Effector CD8-positive, alpha-beta T cell (primary cell): ENCODE measurements at places on chromosomes 4 and X.

- DNase-seq = no peak
Measured at GRCh38 chr4:153138736-153139135, 65.5 kb upstream of the TRIM2 start.

DNA sequence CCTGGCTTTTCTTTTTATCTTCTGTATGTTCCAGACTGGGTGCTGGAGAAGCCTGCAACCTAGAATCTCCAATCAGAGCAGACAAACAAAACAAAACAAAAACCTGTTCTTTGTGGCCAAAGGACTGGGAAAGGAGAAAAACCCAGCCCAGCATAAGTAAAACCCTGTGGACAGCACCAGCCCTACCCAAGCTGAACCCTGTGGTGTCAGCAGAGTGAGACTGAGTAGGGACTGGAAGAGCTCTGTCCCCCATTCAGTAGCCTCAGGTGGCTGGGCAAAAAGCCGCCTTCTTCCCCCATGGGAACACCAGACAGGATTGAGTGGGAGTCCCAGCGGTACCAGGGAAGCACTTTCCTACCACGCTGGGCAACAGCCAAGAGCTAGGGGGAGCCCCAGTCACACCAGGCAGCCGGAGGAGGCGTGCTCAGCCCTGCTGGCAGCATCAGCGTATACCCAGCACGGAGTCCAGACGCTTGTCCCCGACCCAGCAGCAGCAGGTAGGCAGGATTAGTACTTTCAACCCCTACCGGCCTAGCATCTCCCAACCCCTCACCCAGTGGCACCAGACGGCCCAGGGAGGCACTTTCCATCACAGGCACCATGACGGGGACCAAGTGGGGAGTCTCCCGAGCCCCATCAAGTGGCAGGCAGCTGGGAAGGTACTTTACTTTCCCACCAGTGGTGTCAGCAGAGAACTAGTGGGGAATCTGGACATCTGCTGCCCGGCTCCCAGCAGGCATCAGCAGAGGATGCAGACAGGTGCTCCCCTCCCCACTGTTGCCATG, 8.6 kb upstream of the JADE3 start:
- DNase-seq = peak; percentile 9

- no peak for DNase-seq
Measured at GRCh38 chrX:57821703-57822387, 88.4 kb downstream of the ZXDA start.

GRCh38 chr4:156949373-156949814, 22.2 kb downstream of the PDGFC start:
- no peak for DNase-seq

- DNase-seq = no peak
Measured at GRCh38 chr4:176592976-176593670, 199.6 kb downstream of the VEGFC start.

- DNase-seq = no peak
Measured at GRCh38 chr4:145781351-145781750, 101.4 kb downstream of the C4orf51 start.

GRCh38 chrX:136115904-136116297, 31.4 kb upstream of the FHL1 start:
- DNase-seq = no peak

GRCh38 chrX:23952984-23953907, 45.4 kb downstream of the CXorf58 start:
- no peak for DNase-seq

GRCh38 chr4:87054900-87055299, 120.1 kb downstream of the AFF1 start:
- no peak for DNase-seq

DNA sequence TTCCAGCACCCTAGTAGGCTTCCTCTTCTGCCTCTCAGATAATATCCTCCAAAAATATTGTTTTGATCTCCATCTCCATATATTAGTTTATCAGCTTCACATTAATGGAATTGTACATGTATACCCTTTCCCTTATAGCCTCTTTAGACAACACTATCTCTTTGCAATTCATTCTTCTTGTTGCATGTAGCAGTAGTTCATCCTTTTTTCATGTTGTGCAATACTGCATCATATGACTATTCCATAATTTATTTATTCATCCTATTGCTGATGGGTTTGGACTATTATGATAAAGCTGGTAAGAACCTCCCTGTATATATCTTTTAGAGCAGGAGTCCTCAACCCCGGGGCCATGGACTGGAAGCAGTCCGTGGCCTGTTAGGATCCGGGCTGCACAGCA, 148.2 kb upstream of the FAT1 start:
- no peak for DNase-seq

DNA sequence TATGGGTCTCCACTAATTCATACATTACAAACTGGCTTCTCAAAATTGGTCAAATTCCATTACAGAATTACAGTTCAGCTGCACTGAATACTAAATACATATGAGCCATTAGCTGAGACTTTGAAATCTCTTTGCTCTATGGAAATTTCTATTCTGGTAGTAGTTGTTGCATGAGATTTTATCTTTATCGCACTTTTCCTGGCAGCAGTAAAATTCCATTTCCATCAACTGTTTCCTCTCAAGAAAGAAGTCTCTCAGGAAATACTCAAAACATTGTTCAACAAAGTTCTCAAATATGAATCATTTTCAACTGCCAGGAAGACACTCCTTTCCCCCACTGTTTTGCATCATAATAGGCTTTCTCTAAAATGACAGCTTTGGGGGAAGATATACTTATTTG, 51.3 kb downstream of the ATP11C start:
- DNase-seq = no peak

- DNase-seq = no peak
Measured at GRCh38 chr4:183205709-183206108, 106.7 kb downstream of the WWC2 start.

DNA sequence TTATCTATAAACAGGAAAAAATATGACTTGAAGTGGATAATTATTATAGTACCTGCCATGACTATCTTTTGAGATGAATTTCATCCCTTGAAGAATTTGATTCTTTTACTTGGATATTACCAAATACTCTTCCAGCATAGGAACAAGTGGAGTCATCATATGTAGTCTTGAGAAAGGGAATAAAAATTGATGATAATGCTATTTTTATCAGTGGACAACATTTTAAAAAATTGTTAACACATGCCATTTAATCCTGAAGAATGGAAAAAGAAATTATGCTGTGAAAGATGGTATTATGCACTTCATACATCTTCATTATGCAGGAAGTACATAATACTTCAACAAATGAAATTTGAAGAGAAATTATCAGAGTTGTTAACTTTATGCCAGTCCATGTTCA, 83.6 kb downstream of the ITIH6 start:
- DNase-seq = no peak

- DNase-seq = peak; percentile 27
Measured at GRCh38 chrX:70196961-70197720, 19.9 kb downstream of the DGAT2L6 start.

- DNase-seq = no peak
Measured at GRCh38 chr4:1541449-1542225, 135.4 kb upstream of the NKX1-1 start.

- no peak for DNase-seq
Measured at GRCh38 chrX:46965125-46965758, 53.0 kb downstream of the JADE3 start.

DNA sequence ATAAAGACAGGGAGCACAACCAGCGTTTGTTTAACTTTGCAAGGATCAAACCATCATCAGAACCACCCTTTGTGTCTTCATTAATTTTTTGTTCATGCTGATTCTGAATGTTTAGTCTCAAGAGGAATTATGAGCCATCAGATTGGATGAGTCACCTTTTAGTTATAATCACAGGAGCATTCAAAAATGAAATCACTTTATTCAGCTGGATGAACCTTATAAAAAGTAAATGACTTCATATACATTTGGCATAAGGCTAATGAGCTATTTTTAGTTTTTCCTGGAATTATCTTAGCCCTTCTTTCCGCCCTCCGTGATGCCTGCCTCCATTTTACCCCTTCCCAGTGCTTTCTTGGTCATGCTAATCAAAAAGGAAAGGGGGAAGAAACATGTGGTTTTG, 103.6 kb downstream of the SORBS2 start:
- DNase-seq = no peak

- no peak for DNase-seq
Measured at GRCh38 chrX:10011991-10012390, 44.8 kb downstream of the CLDN34 start.

DNA sequence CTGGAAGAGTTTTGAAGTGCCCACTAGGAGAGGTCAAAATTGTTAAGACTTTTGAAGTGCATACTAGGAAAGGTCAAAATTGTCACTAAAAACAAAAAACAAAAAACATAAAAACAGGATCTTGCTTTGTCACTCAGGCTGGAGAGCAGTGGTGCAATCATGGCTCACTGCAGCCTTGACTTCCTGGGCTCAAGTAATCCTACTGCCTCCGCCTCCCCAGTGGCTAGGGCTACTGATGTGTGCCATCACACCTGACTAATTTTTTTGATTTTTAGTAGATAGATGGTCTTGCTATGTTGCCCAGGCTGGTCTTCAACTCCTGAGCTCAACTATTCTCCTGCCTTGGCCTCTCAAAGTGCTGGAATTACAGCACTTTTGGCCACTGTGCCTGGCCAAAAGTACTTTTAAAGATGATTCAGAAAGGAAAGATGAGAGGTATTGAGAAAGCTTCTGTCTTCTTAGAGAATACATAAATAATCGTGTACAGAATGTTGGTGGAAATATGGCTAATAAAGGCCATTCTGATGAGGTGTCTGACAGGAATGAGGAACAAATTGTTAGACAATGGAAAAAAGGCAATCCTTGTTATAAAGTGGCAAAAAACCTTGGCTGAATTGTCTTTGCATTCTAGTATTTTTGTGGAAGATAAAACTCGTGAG, 43.3 kb upstream of the STX18 start:
- no peak for DNase-seq

- DNase-seq = no peak
Measured at GRCh38 chrX:123779908-123780396, 47.1 kb upstream of the THOC2 start.

DNA sequence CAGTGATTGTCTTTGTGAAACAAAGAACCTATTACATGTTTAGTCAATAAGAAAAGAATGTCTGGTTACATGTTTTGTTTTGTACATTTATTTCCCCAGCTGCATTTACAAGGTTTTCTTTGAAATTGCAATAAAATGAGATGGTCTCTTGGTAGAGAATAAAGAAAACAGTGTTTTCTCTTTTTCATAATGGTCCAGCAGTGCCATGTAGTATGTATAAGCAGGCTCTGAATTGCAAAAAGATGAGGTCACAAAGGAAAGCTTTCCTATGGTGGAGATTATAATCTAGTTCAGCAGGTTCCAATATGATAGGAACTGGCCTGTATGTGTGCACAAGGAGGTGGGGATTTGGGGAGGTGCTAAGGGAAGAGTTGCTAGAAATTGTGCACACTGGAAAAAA, 1417.3 kb downstream of the STIM2 start:
- no peak for DNase-seq

- no peak for DNase-seq
Measured at GRCh38 chr4:31020363-31020762, 300.2 kb downstream of the PCDH7 start.

GRCh38 chr4:123558865-123559264, 162.3 kb downstream of the SPRY1 start:
- no peak for DNase-seq

DNA sequence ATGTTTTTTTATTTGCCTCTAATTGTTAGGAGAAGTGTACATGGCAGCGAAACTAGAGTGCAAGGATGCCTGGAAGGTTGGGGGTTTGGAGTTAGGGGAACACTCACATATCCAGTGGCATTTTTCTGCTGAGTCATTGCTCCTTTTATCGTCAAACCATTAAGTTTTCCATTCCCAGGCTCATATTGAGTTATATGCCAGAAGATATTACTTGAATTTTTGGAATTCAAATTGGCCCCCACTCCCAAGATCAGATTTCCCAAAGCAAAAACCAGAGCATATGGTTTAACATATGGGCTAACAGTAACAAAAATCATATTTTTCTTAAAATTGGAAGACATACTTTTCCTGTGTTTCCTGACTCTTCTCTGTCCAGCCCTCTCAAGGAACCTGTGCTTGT, 152.7 kb downstream of the FSTL5 start:
- no peak for DNase-seq

- DNase-seq = no peak
Measured at GRCh38 chr4:8155660-8156421, 2.8 kb downstream of the ABLIM2 start.

DNA sequence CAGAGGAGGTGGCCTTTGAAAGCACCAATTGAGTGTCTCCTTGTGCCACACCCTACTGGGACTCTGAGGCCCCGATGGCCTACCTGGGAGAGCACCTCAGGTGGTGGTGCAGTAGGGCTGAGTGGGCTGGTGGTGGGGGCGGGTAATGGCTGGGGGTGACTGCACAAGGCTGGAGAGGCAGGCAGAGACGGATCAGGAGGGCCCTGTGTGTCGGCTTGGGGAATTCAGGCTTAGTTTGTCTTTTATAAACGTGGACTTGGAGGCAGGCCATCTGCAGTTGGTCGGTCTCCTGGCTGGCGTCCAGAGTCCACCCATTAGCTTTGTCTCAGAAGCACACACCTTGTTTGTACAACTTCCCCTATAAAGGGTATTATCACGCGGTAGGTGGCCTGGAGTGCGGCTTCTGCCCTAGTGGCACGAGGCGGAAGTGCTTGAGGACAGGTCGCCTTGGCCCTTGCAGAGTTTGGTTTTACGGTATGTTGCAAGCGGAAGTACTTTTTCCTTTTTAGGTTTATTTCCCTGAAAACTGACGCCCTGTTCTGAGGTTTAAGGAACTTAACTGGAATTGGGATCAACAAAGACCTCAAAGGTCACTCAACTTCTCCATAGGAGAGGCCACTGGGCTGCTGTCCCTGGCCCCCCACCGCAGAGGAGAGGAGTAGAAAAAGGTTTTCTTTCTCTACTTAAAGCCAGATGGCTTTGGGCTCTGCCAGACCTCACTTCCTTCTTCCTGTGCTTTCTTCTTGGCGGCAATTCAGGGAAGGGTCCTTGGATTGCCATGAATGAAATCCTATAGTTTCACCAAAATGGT, 8.0 kb downstream of the TBC1D14 start:
- DNase-seq = peak; percentile 17

DNA sequence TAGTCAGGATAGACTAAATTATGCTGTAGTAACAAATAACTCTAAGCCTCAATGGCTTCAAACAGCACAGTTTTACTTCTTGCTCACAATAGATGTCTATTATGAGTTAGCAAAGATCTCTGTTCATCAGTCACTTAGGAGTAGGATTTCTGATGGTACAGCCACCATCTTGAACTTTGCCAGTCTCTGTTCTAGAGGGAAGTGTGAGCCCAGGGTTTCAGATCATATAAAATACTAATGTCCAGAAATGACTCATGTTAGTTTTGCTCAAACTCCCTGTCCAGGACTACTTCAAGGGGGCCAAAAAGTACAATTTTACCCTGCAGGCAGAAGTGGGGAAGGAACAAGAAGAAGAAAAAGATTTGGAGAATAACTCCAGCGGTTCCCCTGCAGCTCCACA, 77.1 kb upstream of the LSM6 start:
- no peak for DNase-seq

- no peak for DNase-seq
Measured at GRCh38 chr4:71609651-71610050, 174.2 kb downstream of the GC start.

- DNase-seq = no peak
Measured at GRCh38 chr4:7332216-7333023, 102.3 kb downstream of the PSAPL1 start.

- DNase-seq = no peak
Measured at GRCh38 chr4:2277956-2278355, 16.0 kb upstream of the MXD4 start.
